ENCODE measurements at places on chromosomes 2 and 18.

DNA sequence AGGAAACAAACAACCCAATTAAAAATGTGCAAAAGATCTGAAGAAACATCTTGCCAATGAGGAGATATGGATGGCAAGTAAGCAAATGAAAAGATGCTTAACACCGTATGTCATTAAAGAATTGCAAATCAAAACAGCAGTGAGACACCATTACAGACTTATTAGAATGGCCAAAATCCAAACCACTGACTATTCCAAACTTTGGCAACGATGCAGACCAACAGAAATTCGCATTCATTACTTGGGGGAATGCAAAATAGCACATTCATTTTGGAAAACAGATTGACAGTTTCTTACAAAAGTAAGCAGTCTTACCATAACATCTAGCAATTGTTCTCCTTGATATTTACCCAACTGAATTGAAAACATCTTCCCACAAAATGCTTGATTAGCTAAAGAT is 1118.7 kb downstream of the SUCLG1 start:
- no peak for DNase-seq

DNA sequence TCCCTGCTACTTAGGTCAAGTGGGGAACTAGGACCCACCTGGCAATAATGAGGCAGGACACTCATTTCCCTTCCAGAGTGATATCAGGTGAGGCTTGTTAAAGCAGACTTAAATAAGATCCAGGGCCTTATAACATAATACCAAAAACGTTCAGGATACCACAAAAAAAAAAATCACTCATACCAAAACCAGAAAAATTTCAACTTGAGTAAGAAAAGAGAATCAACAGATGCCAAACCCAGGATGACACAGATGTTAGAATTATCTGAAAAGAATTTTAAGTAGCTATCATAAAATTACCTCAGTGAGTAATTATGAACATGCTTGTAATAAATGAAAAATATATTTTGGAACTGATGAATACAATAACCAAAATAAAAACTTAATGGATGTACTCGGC is 255.6 kb upstream of the OSR1 start:
- DNase-seq = no peak

DNA sequence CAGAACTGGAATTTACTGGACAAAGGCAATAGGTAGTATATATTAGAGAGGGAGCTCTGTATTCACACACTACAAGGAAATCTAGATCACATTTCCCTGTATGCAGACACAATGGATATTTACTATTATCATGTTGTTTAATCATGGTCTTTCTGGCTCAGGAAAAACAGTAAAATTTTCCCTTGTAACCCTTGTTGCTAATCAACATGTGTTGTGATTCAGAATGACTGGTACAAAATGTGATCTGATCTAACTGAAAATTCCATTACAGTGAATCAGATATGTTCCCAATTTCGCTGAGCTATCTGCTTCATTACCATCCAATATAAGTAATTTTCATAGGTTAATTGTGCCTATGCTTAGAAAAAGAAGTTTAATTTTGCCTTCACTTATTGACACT is 1109.7 kb downstream of the LRP1B start:
- peak; percentile 40 for DNase-seq

DNA sequence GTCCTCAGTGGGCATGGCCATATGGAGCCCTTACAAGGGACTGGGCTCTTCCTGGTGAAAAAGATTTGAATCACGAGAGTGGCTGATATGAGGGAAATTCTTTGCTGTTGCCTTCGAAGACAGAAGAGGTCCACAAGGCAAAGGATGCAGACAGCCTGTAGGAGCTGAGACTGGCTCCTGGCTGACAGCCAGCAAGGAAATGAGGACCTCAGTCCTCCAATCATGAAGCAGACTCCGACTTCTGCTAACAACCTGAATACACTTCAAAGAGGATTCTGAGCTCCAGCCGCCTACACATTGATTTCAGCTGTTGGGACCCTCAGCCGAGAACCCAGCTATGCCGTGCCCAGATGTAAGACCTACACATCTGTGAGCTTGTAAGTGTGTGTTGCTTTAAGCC is 3.0 kb upstream of the ST8SIA5 start:
- DNase-seq = no peak

DNA sequence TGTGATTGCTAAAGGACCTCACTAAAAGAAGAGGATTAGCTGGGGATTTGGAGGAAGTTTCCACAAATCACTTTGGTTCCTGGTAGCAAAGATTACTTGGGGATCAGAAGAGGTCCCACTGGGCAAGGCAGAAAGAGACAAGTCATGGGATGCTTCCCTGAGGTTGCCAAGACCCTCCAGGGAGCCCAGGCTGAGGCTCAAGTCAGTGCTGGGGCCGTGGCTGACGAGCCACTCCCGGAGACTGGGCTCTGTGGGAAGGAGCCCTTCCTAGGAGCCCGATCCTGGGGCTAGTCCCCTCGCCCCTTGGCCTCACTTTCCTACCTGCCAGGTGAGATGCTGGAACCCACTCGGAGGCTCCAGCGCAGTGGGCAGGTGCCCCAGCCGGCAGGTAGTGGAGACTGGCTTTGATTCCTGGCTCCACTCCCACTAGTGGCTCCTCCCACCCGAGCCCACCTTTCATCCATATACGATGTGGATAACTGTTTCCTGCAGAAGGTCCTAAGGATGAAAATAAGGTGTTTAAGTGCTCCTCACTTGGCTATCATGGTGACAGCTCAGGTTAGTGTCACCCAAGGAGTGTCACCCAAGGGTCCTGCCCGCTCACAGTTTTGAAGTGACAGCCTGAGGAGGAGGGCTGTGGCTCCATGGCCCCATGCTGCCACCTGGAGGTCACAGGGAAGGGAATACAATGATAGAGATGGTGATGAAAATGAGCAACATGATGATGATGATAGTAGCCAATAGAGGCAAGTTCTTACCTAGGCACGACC is 100.5 kb downstream of the CAPN13 start:
- DNase-seq = no peak

- no peak for DNase-seq
Observed at GRCh38 chr2:226631671-226632070, 167.9 kb downstream of the IRS1 start.

DNA sequence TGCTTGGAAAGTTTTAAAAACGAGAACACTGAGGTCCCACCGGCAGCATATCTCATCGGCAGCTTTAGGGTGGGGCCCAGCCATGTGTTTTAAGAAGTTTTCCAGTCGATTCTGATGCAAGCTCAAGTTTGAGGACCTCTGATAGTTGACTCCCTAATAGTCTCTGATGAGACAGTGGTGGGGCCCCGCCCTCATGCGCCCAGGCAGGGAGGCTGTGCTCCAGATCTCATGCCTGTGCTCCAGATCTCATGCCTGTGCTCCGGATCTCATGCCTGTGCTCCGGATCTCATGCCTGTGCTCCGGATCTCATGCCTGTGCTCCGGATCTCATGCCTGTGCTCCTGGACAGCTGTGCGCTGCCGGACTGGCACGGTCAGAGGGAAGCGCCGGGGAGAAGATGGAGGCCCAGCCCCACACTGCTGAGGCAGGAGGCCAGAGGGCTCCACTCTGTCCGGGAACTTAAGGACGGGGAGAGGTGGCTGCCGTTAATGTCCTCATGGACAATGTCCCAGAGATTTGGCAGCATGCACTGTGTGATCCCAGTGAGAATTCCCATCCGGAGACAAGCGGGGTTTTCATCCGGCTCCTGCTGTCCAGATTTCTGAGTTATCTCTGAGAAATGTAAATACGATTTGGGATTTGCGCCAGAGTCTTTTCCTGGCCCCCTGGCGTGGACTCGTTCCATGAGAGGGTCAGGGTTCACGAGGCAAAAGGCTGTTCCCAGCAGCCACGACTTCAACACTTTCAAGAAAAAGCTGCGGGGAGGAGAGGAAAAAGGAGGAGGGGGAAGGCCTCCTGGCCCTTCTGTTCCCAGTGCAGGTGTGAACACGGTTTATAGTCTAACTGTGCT is 9.4 kb upstream of the COLEC11 start:
- DNase-seq = no peak
